Activated CD4-positive, alpha-beta T cell treated with anti-CD3 and anti-CD28 coated beads, Interleukin-2, amount 50 U/mL, for 48 hours (primary cell): ENCODE measurements at places on chromosomes 7 and 10.

- no peak for DNase-seq
Measured at GRCh38 chr7:115883629-115884028, 146.9 kb downstream of the TFEC start.

DNA sequence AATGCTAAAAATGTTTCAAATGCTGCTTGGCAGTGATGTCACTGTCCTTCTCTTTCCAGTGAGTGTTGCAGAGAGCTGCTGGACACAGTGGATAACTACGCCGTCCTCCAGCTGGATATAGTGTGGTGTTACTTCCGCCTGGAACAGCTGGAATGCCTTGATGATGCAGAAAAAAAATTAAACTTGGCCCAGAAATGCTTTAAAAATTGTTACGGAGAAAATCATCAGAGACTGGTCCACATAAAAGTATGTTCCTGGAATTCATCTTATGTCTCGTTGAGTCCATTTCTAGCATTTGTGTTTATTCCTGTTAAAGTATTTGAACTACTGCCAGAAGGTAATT lies 25.2 kb downstream of the NUB1 start:
- DNase-seq = no peak

DNA sequence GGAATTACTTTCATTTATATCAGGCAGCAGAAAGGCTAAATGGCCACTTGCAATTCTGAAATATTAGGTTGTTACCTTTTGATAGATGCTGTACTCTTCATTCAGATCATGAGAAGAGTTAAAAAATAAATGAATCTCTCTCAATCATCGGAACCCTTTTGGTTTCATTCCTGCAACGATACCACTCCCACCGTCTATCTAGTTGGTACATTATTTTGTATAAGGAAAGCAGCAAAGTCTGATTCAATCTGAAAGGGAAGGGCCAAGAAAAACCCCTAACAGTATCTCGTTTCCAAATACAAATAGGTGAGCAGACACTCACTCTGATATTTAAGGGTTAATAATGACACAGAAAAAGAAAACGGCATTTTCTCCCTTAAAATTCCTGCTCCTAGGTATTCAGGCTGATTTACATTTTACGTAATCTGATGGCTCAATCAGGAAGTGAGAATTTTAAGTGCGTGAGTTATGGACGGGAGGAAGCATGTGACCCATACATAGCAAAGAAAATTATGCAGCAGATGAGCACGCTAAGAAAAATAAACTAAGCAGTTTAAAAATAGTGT lies 209.4 kb upstream of the KLF14 start:
- no peak for DNase-seq

- DNase-seq = no peak
Measured at GRCh38 chr10:10902951-10903350, 114.7 kb upstream of the CELF2 start.

GRCh38 chr7:107951172-107951787 lies 51.7 kb downstream of the LAMB1 start:
- DNase-seq = no peak

- no peak for DNase-seq
Measured at GRCh38 chr10:10745291-10745690, 272.4 kb upstream of the CELF2 start.
